ENCODE measurements at places on chromosomes 13 and 19.

DNA sequence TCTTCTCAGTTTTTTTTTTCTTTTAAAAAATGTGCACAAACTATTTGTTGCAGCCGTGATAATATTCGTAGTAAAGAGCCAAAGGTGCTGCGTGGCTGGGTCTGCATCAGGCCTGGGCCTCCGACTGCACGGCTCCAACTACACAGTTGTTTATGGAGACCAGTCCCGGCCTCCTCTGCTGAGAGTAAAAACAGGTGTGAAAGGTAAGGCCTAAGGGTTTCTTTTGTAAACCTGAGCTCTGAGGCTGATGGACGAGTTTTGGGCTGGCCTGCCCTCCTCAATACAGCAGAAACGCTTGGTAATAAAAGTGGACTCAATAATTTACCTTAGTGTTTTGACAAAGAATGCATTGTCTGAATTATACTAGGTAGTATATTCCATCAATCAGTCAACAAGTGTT is 3.9 kb downstream of the MBNL2 start:
- no peak for DNase-seq

DNA sequence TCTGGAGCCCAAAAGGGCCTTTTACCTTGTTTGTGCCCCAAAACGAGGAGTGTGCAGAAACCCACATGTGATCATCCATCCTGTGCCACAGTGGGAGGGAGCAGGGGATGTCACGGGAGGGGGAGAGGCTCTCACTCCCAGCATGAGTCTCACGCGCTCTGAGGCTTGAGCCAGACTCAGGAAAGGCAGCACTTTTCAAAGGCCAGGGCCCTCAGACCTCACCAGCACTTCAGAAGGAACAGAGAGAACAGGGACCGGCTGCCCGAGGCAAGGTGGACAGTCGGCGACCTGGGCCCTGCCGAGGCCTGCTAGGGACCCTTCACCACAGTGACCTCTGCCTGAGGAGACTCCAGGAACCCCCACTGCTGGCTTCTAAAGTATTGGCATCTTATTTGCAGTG is 71.7 kb upstream of the WASF3 start:
- no peak for DNase-seq

DNA sequence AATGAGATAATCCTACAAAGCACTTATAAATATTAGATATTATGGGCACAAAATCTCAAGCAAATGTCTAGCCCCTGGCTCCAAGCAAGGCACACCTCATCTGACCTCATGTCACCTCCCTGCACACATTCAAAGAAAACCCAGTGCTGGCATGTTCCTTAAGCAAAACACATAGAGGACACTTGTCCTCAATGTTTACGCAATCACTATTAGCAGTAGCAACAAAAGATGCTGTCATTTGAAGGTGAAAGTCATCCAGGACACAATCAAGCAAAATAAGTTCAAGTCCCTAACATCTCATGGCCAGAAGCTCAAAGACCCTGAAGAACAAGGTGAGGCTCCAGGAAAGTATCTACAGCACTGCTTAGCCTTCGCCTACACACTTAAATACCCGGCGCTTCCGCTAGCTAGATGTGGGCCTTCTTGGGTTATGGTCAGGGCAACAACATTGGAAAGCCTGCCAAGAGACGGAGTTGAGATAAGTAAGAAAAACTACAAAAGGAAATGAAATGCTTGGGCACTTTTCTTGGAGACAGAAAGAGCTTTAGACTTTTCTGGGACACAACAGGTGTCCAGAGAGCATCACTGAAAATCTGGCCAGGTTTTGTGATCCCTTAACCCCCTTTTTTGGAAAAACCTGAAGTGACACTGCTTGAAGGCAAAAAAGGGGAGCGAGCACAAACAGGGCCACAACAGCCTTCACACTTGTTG is 85.7 kb downstream of the FOXO1 start:
- no peak for DNase-seq

DNA sequence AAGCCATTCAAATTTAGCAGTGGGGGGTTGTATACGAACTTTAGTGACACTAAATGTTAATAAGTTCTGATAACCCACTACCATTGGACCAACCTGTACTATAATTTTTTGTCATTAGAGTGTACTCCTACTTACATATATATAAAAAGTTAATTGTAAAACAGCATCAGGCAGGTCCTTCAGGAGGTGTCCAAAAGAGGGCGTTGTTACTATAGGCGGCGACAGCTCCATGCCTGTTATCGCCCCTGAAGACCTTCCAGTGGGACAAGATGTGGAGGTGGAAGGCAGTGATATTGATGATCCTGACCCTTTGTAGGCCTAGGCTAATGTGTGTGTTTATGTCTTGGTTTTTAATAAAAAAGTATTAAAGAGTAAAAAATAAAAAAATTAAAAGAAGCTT is 27.5 kb downstream of the SPRYD7 start:
- DNase-seq = no peak

- DNase-seq = no peak
Observed at GRCh38 chr19:31406106-31406505, 56.9 kb upstream of the TSHZ3 start.

DNA sequence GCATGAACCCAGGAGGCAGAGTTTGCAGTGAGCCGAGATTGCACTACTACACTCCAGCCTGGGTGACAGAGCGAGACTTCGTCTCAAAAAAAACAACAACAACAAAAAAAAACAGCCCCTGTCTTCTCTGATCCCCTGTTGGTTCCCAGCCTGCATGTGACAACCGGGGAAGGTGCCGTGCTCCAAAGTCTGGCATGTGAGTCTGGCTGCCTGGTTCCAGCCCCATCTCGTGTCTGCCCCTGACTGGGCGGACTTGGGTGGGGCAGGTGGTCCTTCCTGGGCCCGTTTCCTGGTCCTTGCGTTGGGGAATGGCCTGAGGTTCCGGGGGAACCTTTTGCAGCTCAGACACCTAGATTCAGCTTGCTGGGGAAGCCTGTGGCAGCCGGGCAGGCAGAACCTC is 50.5 kb downstream of the DNM2 start:
- DNase-seq = no peak

DNA sequence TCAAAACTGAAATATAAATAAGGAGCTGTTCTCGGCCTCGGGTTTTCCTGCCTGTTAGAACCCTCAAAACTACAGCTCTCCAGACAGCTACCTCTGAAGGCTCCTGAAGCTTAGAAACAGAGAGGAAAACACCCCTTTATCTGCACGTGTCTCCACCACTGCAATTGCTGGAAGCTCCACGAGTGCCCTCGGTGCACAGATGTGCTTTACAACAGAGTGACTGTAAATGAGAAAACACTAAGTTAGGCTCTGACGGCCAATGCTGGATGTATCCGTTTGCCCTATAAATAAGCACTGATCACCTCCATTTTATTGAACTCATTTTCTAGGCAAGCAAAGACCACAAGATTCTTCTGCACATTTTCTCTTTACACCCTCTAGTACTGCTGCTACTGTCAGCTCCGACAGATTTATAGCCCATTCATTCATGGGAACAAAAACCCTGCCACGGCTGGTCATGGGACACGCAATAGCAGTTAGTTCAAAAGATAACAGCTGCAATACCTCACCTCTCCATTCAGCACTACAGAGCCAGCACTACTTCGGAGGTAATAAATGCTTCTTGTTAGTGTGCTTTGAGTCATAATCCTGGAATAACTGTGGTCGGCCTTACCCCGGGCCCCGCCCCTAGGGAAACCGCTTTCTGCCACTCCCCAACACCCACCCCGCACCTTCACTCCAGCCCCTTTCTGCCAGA is 241.1 kb upstream of the ZNF507 start:
- no peak for DNase-seq
